ENCODE measurements at places on chromosomes 2 and 18. TPM values are rescaled to one million over a fixed set of nuclear protein-coding genes. Genes with fewer than 3 reads are reported as not detected.

Gene FAM237A
- total RNA-seq: not detected

Gene LCT
- total RNA-seq: 0.02 TPM

Gene SP9
- total RNA-seq: not detected

GRCh38 chr2:190812506-190813294 lies 67.9 kb upstream of the GLS start:
- DNase-seq: no peak

DNA sequence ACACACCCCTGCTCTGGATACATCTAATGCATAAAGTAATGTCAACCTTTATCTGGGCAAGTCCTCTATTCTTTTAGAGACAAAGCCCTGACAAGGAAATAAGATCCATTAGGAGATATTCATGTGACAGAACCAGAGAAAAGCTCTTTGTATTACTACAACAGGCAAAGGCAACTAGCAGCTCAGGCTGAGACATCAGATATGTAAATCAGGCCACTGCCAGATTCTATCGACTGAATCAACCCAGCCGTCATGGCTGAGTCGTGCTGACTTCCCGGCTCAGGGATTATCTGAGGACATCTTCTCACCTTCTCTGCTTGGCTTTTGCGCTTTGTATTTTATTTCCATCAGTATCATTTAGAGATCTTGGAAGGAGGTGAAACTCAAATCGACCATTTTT lies 294.5 kb downstream of the PLCL1 start:
- DNase-seq: no peak

GRCh38 chr2:64582774-64583340 lies 58.7 kb downstream of the AFTPH start:
- DNase-seq: no peak

- DNase-seq: no peak
Observed at GRCh38 chr2:119758881-119759450, 756 bp upstream of the PTPN4 start.

- DNase-seq: no peak
Observed at GRCh38 chr18:70194227-70194890, 11.1 kb downstream of the RTTN start.

DNA sequence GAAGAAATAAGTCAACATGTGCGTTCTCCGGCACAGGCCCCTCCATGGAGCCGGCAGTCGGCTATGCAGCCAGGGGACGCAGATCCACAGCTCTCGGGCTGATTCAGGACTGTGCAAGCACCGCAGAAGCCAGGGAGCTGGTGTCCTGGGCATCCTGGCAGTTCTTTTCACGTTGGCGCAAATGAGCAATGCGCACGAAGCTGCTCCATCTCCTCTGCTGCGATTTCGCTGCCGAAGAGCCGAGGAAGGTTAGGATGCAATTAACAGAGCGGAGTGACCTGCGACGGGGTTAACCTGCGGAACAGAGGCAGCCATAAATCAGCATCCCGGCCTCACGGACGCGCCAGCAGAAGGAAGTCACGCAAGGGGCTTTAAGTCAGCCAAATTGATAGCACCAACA lies 107.1 kb upstream of the POU3F3 start:
- no peak for DNase-seq

DNA sequence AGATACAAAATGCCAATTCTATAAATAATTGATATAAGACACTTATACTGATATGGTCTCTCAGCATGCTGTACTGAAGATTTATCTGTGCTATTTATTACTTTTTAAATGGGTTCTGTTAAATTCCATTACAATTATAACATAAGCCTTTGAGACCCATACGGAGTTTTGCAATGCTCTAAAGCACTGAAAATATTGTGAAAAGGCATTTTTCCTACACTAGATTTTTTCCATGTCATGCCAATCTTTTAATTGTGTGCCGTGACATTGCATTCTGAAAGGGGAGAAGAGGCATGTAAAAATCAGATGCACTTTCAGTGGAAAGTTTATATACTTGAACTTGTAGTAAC lies 46.5 kb downstream of the EFEMP1 start:
- DNase-seq: no peak

DNA sequence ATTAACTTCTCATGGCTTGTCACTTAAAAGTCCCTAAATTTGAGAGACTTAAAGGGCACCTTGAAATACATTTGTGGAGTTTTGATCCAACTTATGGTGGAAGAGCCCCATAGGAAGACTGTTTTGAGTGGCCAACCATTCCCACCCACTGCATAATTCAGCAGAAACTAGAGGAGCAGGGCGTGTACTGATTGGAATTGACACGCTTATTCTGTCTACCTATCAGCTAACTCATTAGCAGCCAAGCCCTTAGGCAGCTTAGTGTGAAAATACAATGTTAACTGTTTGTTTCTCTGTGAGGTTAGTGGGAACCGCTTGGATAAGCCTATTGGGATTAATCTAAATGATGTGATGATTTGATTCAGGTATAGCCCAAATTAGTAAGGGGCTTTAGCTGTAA lies 6.4 kb downstream of the LGALSL start:
- DNase-seq: no peak

DNA sequence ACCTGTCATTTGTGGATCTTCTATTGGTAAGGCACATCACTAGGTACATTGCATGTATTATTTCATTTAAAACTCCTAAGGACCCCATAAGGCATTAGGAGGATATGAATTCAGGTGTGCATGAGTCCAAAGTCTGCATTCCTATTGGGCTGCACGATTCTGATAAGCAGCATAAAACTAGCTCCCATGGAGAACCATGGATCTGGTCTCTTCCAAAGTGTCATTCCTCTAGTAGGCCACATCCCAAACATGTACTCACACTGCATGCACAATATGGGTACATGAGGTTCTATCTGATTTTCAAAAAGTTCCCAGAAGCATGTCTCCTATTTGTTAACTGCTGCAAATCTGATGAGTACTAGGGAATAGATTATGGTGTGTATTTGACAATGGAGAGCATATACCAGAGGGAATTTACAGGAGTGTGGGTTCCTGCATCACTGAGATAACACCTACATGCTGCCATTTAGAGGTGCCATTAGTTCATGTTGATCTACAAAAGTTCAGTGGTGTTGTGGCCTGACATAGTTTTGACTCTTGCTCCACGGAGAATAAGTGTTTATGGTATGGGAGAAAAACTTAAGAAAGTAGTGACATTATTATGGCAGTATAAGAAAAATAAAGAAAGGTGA lies 11.3 kb downstream of the CYTIP start:
- DNase-seq: no peak

All from psoas muscle (tissue), 8 donors.